Activated CD8-positive, alpha-beta memory T cell treated with anti-CD3 and anti-CD28 coated beads for 48 hours (primary cell): ENCODE measurements at places on chromosomes 16 and 17.
A peak's percentile ranks its signal among the peaks of the same experiment; 100 is the strongest.

DNA sequence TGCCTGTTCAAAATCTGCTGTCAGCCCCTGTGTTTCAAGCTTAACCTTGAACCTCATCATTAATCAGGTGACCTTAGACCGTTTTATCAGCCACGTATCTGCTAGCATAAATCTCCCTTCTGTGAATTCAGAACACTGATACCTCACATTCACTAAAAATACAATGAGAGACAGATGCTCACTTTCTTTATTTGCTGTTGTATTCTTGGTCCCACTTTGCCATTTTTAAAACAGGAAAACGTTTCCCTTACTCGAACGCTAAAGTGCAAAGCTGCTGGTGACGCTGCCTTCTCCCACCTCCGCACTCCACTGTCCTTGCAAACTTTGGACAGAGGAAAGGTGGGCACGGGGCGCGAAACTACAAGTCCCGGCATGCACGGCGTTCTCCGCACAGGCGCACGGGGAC lies 220 bp upstream of the ARHGAP44 start:
- no peak for DNase-seq

DNA sequence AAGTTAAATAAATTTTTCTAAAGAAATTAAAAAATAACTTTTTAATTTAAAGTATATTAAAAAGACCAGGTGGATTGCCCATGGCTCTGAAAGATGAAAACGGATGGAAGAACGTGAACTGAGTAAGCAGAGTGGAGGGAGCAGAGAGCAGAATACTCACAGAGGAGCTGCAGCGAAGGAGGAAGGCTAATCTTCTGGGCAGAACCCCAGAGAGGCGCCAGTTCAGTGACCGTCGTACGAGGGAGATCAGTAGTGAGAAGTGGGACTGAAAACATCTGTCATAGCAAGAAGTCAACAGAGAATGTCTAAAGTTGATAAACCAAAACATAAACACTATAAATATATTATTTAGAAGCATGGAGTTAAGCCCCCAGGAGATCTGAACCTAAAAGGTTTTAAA lies 34.9 kb downstream of the UBE2G1 start:
- DNase-seq: no peak

- DNase-seq: no peak
Measured at GRCh38 chr16:69150146-69150865, 17.9 kb downstream of the UTP4 start.

- DNase-seq: no peak
Measured at GRCh38 chr17:79914813-79915740, 75.8 kb upstream of the CBX4 start.

- DNase-seq: no peak
Measured at GRCh38 chr16:76639685-76640289, 362.6 kb downstream of the CNTNAP4 start.

GRCh38 chr16:4675864-4676786 lies 17.2 kb upstream of the NUDT16L1 start:
- peak; percentile 53 for DNase-seq

DNA sequence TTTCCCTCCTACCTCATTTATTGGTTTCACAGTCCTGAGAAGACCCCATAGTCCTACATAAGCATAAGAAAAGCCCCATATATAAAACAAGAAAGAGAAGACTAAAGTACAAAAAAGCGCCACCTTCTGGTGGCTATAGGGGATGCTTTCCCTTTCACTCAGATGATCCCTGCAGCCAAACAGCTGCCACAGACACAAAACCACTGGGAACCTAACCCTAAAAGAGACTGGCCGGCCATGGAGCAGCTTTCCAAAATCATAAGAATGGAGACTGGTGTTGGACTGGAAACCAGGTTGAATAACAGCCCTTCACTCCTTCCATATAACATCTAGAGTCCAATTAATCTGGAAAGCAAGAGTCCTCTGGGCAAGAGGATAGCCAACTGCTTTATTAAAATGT lies 11.4 kb downstream of the DYNC1LI2 start:
- no peak for DNase-seq

DNA sequence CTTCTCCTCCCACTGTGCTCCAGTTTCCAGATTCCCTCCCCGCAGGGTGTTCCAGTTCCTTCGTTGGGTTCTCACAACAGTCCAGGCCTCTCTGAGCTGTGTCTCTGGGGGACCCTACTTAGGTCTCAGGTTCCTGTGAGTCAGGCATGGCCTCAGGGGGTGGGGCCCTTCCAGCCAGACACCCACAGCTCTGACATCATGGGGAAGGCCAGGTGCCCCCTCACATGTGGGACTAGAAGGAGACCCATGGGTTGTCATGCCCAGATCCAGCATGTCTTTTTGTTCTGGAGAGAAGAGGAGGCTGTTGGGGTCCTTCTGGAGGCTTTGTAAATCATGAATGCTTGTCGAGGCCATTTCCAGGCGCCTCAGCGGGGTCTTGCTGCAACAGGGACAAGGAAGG lies 32.0 kb upstream of the NDRG4 start:
- no peak for DNase-seq

GRCh38 chr16:22252317-22252716 lies 44.9 kb upstream of the POLR3E start:
- no peak for DNase-seq

DNA sequence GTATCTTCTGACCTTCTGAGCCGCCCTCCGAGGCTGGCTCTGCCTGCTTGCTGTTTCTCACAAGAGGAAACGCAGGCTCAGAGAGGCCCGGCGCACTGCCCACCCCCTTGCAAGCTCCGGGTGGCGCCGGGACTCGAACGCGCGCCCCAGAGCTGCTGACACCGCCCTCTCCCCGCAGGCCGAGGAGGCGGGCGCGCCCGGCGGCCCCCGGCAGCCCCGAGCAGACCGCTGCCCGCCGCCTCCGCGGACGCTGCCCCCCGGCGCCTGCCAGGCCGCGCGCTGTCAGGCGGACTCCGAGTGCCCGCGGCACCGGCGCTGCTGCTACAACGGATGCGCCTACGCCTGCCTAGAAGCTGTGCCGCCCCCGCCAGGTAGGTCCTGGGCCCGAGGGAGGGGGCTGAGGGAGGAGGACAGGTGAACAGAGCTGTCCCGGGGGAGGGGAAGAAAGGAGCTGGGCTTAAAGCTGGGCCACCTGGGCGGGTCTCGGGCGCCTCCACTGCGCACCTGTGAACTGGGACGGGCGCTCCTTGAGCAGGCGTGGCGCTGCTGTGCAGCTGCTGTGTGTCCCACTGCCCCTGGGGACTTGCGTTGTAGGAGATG lies 18.2 kb downstream of the WFDC1 start:
- DNase-seq: no peak

DNA sequence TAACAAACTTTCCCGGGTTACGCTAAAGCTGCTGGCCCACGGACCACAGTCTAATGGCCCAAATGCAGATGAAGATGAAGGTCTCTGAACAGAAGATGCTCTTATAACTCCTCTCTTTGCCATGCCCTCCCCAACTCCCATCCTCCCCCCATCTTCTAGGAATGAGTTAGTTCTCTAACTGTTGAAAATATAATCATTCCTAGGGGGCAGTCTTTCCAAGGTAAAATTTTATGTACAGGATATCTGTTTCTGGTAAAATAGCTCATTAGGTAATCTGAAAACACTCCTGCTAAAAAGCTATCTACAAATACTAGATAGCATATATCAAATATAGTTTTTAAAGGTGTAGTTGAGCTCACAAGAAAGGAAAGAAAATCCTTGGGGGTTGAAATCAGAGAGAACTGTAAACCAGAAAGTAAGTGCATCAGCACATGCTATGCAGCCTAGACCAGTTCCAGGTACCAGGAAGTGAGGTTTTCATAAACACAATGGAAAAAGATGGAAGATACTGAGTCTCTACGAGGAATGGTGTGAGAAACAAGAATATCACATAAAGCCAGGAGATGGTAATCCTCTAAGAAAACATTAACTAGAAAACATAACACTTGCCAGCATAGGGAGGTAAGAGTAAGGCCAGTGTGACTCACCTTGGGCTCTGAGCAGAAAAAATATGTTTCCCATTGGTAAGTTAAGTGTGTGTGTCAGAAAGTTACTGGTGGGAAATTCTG lies 38.1 kb downstream of the CMC2 start:
- DNase-seq: no peak

DNA sequence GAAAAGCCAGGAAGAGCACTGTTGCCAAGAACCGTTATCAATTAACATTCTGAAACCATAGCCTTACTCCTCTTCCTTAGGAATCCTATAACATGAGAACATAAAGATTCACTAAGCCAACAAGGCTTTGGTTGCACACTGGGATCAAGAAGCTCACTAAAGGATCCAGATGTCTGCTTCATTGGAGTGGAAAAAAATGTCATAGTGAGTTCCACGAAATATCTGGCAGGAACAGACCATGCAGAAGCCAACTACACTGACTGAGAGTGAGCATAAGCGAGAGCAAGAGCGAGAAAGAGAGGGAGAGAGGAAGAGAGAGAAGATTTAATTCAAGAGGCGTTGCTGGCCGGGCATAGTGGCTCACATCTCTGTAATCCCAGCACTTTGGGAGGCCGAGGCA lies 13.4 kb upstream of the MEIOC start:
- no peak for DNase-seq

GRCh38 chr16:10883004-10883403 lies 6.0 kb downstream of the CIITA start:
- DNase-seq: no peak

- DNase-seq: no peak
Measured at GRCh38 chr17:48391444-48391843, 38.6 kb downstream of the SKAP1 start.

- DNase-seq: no peak
Measured at GRCh38 chr17:76986365-76986764, 118.2 kb downstream of the MGAT5B start.

DNA sequence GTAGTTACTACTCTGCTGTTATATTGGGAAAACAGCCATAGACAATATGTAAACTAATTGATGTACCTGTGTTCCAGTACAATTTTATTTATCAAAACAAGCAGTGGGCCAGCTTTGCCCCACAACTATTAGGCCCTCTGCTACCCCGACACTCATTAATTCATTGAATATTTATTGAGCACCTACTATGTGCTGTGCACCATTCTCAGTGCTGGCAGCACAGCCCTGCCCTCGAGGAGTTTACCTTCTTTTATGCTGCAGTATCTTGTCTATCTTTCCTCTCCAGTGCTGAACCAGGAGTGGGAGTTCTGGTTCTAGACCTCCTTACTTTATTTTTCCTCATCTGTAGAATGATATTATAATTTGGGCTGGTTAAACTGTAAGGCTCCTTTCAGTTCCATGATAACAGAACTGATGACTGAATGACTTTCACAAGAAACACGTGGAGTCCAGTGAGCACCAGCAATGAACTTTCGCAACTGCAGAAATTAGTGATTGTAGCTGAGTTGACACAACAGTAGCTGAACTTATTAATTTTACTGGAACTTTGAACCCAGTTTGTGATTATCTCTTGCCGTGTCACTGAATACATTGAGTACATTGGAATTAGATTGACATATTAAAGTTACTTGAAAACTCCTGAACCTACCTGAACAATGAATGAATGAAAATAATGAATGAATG lies 2.4 kb downstream of the GOSR2 start:
- DNase-seq: no peak
